ENCODE measurements at places on chromosomes 3 and 15.

- DNase-seq, result no peak
These were observed 631 bp downstream of the UBR1 start for GRCh38 chr15:43105077-43105736.

DNA sequence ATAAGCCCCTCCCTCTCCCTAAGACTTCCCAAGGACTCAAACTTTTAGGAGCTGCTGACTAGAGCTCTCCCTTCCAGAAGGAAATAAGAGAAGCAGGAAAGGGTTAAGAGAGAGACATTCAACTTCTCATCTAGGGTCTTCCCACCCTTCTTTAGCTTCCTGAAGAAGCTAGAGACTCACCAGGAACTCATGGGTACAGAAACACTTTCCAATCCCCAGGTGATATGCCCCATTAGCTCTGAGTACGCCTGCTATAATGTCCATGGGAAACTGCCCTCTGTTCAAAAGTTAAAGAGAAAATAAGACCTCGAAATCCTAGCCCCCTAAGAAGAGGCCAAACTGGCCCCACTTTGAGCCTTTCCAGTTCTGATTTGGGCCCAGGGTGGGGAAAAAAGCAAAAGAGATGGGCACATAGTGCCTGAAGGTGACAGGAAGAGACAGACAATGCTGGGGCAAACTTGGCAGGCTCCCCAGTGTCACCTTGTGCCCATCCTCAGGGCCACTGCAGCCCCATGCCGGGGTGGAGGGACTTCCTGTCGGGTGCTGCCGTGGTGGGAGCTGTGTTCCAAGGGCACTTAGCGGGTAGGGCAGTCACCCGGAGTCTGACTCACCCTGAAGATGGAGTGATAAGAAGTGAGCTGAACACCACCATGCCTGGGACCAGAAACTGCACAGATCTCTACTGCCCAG, 29.5 kb downstream of the CCDC12 start:
- DNase-seq, result no peak

- DNase-seq, result no peak
These were observed 136.5 kb downstream of the MAP2K5 start for GRCh38 chr15:67678993-67679392.

DNA sequence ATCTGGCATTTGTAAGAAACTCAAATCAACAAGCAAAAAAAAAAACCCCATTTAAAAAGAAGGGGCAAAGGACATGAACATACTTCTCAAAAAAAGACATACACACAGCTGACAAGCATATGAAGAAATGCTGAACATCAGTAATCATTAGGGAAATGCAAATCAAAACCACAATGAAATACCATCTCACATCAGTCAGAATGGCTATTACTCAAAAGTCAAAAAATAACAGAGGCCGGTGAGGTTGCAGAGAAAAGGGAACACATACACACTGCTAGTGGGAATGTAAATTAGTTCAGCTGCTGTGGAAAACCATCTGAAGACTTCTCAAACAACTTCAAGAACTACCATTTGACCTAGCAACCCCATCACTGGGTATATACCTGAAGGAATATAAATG, 199.4 kb upstream of the THBS1 start:
- no peak for DNase-seq

GRCh38 chr3:108528459-108529252, 18.3 kb upstream of the MYH15 start:
- no peak for DNase-seq

- DNase-seq, result no peak
These were observed 51.8 kb downstream of the ABI3BP start for GRCh38 chr3:100941451-100941850.

DNA sequence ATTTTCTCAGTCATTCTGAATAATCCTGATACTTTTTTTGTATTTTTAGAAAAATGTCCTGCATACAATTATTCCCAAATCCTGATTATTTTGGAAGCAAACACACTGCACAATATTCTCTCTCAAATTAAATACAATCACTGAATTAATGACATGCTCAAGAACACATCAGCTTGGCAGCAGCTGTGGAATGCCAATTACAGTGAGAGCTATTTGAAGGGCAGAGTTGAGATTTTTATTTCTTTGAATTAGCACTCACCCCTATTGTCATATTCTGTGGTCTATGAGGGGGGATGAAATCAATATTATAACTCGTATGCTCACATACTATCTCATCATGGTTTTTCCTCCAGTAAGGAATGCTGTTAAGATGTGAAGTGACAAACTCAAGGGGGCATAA, 312.2 kb downstream of the CNTN3 start:
- no peak for DNase-seq

DNA sequence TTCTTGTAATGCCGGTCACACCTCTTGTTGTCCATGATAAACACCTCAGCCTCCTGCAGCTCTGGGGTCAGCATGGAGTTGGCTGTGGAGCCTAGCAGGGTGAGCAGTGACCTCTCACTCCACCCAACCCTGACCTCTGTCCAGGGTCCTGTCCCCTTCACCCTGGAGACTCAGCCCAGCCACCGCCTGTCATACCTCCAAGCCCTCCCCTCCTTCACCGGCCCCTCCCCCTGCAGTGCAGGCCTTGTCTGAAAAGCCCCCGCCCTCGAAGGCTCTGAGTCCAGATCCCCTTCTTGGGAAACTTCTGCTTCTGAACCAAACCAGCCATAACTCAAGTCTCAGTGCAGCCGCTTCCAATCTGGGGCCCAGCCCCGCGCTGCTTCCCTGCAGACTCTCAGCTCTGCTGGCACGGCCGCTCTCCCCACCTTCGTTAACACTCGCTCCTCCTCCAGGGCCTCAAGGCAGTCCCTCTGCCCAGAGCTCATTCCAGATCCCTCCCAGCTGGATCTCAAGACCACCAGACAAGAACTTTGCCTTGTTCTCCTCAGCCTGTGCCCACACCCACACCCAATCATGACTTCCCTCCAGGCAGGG, 25.4 kb upstream of the PRSS50 start:
- no peak for DNase-seq

DNA sequence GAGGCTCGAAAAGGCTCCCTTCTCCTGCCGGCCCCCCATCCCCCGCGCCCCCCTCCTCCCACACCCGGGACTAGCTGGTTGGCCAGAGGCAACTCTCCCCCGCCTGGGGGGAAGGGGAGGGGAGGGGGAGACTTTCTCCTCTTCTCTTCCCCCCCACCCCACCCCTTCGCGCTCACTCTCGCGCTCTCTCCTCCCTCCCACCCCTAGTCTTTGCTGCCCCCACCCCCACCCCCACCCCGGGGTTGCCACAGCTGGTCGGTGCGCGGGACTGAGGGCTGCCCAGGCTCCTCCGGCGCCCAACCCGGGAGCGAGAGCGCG, 710 bp downstream of the MECOM start:
- DNase-seq, result no peak

- no peak for DNase-seq
These were observed 50.3 kb upstream of the TCF12 start for GRCh38 chr15:56868170-56868569.

DNA sequence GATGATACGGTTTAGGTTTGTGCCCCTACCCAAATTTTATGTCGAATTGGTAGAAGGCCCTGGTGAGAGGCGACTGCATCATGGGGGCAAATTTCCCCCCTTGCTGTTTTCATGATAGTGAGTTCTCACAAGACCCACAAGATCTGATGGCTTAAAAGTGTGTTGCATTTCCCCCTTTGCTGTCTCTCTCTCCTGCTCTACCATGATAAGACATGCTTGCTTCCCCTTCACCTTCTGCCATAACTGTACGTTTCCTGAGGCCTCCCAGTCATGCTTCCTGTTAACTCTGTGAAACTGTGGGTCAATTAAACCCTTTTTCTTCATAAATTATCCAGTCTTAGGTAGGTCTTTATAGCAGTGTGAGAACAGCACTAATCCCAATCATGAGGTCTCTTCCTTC, 381.2 kb downstream of the RSL24D1 start:
- DNase-seq, result no peak

- no peak for DNase-seq
These were observed 375.8 kb downstream of the TIGIT start for GRCh38 chr3:114669614-114670013.

DNA sequence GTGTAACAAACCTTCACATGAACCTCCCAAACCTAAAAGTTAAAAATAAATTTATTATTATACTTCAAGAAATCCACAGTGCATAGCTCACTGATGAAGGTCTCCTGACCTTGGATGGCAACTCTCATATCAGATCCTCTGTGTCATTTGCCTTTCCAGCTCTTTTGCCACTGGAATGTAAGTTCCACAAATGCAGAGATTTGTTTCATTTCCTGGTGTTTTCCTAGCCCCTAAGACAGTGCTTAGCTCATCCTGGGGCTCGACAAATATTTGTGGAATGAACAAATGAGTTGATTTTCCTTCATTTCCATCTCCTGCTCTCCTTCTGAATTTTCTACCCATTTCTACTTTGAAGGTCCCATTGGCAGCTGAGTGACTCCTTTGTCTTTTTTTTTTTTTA, 56.0 kb downstream of the FRMD4B start:
- no peak for DNase-seq

DNA sequence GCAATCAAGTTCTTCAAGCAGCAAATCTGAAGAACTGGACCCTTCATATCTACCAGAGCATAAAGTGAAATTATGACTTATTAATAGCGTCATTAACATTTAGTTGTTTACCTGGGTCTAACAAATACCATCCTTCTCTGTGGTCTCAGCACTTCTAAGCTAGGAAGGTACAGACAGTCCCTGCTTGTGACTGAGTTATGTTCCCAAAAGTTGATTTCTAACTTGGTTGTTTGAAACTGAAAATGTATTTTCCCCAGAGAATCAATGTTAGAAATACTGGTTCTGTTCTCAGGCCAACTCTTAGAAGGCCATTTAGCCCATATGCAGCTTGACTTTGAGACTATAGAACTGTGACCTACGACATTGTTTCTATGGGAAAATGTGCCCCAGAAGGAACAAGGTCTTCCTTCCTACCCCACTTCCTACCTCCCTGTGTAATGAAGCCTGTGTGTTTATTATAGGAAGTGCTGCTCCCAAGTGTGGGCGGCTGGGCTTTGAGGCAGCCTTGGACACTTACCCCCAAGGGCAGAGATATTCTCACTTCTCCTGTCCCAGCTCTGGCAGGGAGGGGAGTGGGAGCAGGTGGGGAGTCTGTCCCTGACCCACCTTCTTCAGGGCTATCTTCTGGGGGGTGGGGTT, 12.2 kb upstream of the MAPK6 start:
- DNase-seq, result no peak

DNA sequence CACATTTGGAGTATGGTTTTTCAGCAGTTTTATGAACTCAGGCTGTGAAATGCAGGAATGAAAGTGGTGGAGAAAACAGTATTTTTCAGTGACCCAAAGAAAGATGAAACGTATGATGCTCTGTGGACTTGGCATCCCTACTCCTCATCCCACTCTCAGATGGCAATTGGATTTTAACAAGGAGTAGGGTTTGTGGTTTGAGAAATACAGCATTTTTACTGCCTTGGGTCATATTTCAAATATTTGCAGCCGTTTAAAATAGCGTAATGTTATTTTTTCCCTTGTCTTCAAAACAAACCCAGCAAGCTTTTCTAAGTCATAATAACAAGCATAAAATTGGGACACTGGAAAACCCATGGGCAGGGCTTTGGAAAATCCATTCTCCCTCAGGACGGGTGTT, 117.2 kb upstream of the LRIG1 start:
- no peak for DNase-seq
